ENCODE measurements at places on chromosomes 6 and 20.

GRCh38 chr6:55868771-55869479 is 6.5 kb downstream of the BMP5 start:
- DNase-seq = no peak

DNA sequence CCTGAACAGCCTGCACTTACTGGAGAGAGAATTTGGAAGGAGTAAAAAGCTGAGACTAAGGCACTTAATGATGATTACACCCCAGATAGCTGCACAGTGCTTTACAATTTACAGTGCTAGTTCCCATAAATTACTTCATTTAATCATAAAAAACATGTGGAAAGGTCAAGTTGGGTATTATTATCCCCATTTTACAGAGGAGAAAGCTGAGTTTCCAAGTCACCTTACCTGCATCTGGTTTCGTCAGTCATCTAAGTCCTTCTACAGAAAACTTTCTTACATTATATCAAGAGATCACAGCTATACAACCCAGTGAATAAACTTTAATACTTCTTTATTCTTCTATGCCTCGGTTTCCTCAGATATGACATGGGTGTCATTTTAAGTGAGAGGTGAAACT is 3.3 kb downstream of the PTPRK start:
- no peak for DNase-seq

DNA sequence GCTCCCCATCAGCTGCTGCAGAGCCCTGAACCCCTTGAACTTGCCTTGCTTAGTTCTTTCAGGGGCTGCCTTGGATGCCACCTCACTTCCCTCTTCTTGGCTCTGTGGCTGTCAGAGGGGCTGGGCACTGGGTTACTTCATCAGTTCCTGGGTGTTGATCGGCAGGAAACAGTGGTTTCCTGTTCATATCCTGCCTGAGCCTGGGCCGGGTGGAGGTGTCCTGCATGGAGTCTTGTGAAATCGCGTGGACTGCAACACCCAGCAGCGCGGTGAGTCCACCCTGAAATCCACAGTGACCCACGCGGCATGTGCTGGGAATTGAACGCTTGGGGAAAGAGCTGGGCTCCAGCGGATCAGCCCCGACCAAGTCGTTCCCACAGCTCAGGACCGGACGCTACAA is 97.5 kb downstream of the CDH26 start:
- no peak for DNase-seq

GRCh38 chr6:109770779-109771178 is 79.7 kb downstream of the FIG4 start:
- no peak for DNase-seq

DNA sequence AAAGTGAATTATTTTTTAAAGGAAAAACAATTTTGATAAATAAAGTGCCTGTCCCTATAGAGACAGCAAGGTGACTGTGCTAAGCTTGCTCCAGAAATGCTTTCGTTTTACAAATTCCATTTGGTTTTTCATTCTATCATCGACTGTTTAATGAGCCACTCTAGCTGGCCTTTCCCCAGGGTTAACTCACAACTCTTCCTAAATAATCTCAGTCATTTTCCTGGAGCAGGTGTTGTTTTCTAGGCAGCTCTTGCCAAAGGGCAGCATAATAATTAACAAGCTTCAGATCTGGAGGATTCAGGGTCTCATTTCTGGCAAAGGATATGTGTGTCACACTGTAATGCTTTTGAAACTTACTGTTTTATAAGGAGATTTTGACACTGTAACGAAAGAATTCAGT is 184.2 kb downstream of the KHDC1L start:
- DNase-seq = no peak

- no peak for DNase-seq
Observed at GRCh38 chr6:41498968-41499599, 47.1 kb upstream of the FOXP4 start.

DNA sequence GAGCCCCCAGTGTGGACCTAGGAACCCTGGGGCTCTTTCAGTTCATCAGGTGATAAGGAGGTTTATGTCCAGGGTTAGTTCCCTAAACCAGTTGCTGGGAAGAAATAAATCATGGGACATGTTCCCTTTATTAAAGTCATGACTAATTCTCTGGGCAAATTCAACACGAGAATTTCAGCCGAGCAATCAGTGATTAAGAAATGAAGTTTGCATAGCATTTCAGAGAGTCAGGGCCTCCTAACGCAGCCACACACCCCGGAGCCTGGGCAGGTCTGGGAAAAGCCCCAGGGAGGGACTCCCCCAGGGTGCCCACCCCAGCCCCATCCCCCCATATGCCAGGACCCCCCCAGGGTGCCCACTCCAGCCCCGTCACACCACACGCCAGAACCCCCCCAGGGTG is 20.1 kb downstream of the SLCO4A1 start:
- DNase-seq = no peak

DNA sequence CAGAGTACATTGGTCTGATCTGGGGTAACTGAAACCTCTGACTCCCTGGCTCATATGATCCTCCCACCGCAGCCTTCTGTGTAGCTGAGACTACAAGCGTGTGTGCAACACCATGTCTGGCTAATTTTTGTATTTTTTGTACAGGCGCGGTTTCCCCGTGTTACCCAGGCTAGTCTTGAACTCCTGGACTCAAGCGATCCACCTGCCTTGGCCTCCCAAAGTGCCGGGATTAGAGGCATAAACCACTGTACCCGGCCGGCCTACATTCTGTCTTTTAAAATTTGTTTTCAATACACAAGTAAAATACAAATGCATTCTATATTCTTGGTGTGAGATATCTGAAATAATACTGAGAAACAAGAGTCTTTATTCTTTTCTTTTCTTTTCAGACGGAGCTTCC is 1.7 kb upstream of the CBFA2T2 start:
- DNase-seq = no peak

DNA sequence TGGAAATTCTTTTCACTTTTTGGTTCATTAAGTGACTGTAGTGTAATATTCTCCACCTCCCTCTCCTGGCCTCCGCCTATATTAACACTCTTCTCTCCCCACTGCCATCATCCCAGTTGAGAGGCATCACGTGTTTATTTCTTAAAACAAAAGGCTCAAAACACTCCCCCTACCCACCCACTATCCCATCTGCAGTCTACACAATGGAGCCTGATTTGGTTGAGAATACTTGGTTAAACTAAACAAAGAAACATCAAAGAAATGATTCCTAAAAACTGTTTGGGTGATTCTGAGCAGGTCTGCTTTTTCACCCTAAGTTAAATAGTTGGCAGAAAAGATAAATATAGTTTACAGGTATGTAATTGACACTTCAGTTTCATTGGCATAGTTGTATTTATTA is 5.9 kb downstream of the TFAP2B start:
- DNase-seq = no peak

DNA sequence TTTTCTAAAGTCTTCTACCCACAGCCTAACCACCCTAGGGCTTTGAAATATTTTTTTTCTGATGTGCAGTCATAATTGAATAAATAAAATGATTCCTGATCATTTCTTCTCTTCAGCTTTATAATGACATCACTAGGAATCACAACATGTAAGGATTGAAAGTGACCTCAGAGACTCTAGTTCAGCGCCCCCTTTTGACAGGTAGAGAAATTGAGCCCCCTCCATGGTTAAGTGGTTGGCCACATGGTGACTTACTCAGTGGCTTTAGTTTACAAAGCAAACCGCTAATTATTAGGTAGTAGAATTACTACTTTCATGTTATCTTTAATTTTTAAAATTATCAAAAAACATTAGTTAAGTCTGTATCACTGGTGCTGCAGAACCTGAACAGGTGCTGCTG is 13.3 kb upstream of the SLC2A12 start:
- DNase-seq = peak; percentile 5

DNA sequence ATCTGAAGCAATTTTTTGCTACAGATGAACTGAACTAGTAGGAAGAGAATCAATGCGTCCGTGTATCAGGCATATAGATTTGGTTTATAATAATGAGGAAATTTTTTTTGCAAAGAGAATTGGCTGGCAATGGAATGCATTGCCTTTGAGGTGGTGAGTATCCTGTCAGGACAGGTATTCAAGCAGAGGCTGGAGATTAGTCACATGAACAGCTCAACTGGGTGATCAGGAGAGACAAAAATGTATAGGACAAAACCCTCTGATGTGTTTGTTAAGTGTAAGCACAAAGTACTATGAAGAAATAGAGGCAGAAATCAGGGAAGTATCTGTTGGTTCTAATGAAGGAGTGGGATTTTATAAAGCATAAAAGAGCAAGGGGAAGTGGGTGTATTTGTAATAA is 80.5 kb downstream of the ISM1 start:
- DNase-seq = no peak

GRCh38 chr6:84042603-84043002 is 9.0 kb downstream of the MRAP2 start:
- no peak for DNase-seq

GRCh38 chr6:116451916-116452315 is 9.3 kb upstream of the CALHM6 start:
- no peak for DNase-seq

DNA sequence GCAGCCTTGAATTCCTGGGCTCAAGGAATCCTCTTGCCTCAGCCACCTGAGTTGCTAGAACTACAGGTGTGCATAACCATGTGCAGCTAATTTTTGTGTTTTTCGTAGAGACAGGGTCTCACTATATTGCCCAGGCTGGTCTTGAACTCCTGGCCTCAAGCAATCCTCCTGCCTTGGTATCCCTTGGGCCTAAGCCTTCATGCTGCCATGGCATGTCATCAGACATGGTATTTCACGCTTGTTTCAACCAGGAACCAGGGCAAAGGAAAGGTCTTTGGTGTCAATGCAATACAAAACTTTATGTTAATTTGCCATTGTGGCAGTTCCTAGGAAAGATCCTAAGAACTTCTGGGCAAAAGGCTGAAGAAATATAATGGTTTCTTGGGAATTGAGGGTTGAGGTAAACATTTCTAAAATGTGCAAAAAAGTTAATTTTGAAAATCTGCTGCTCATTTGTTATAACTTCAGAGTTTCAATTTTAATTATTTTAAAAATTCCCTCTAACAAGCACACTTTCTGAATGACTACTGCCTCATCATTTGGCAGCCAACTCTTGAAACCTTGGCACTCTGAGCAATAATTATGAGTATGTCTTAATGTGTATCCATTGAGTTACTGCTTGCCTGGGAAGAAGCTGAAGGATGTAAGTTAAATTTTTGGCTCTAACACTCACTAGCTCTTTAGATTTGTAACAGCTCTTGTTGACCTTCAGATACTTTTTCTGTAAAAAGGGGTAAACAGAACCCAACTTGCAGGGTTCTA is 154.1 kb downstream of the GJA10 start:
- no peak for DNase-seq

DNA sequence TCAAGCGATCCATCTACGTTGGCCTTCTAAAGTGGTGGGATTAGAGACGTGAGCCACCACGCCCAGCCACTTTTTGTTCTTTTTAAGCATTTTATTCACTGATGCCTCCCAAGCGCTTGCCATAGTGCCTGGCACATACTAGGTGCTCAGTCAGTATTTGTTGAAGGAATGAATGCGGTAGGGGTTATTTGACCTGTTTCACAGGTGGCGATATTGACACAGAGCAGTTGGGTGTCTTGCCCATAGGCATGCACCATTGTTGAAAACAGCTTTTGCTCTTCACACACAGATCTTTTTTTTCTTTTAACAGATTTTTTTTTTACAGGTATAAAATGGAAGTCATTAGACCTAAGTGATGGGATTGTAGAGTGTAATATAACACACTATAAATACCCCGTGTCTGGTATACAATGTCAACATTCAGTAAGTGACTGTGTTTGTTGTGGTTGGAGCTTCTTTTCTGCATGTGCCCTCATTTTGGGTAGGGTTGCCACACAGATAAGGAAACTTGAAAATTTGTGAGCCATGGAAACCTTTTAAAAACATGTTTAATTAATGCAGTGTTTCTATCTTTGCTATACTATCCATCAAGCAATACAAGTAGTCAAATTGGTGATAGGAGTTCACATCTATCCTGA is 24.8 kb downstream of the RREB1 start:
- no peak for DNase-seq

DNA sequence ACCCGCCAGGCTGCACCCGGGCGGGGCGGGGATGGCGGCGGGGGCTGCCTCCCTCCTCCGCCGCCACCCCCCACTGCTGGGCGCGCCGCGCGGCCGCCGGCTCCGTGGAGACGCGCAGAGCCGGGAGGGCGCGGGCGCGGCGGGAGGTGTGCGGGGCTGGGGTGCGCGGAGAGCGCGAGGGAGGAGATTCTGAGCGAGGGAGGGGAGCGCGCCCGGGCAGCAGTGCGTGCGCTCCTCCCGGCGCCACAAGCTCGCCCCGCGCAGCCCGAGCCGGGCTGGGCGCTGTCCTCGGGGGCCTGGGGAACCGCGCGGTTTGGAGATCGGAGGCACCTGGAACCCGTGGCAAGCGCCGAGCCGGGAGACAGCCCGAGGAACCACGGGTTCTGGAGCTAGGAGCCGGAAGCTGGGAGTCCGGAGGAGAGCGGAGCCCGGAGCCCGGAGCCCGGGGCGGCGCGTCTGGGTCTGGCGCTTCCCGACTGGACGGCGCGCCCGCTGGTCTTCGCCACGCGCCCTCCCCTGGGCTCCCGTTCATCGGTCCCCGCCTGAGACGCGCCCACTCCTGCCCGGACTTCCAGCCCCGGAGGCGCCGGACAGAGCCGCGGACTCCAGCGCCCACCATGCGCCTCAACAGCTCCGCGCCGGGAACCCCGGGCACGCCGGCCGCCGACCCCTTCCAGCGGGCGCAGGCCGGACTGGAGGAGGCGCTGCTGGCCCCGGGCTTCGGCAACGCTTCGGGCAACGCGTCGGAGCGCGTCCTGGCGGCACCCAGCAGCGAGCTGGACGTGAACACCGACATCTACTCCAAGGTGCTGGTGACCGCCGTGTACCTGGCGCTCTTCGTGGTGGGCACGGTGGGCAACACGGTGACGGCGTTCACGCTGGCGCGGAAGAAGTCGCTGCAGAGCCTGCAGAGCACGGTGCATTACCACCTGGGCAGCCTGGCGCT is at the start of gene NTSR1:
NTSR1 (plus strand) TSS at position 246 of the 946 bp plus-strand sequence; CDS start at position 618, 372 bp downstream.
- DNase-seq = peak; percentile 43

DNA sequence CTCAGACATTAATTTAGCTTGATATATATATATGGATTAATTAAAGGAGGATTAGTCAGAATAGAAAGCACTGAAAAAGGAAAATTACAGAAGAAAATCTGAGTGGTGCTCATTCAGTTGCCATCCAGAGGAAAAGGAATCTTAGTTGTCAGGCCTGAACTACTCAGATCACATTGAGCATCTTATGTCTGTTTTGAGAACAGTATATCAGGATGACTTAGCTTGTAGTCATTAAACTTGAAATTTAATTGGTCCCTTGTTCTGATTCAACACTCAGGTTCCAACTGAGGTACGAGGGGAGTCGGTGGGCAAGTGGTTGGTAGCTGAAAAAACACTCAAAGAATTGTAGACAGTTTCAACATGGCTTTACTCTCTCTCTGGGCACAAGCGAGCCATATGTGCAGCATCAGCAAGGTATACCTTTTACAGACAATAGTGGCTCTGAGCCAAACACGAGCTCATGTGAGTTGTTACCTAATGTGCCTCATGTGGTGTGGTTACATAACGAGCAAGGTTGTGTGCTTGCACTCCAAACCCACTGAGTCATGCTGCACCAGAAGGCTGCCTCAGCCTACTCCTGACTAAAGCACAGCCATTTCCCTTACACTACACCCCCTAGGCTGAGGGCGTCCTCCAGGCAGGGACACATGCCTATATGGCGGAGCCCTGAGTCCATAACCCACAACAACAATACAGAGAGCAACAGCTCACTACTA is 73.0 kb upstream of the HMGN3 start:
- no peak for DNase-seq

- DNase-seq = no peak
Observed at GRCh38 chr20:20465252-20465651, 97.3 kb downstream of the INSM1 start.

All from MG63 (cell line).